ENCODE measurements at places on chromosomes 16 and 17.
A peak's percentile ranks its signal among the peaks of the same experiment; 100 is the strongest.

GRCh38 chr16:78791011-78791410 lies 691.6 kb downstream of the WWOX start:
- no peaks in the 10 kb centered on the region for H3K36me3 ChIP-seq
- H3K27me3 ChIP-seq = no peaks in the 10 kb centered on the region
- DNase-seq = no peak
- H3K4me3 ChIP-seq = no peak overlapping the region
- H3K4me1 ChIP-seq = no peaks in the 10 kb centered on the region

DNA sequence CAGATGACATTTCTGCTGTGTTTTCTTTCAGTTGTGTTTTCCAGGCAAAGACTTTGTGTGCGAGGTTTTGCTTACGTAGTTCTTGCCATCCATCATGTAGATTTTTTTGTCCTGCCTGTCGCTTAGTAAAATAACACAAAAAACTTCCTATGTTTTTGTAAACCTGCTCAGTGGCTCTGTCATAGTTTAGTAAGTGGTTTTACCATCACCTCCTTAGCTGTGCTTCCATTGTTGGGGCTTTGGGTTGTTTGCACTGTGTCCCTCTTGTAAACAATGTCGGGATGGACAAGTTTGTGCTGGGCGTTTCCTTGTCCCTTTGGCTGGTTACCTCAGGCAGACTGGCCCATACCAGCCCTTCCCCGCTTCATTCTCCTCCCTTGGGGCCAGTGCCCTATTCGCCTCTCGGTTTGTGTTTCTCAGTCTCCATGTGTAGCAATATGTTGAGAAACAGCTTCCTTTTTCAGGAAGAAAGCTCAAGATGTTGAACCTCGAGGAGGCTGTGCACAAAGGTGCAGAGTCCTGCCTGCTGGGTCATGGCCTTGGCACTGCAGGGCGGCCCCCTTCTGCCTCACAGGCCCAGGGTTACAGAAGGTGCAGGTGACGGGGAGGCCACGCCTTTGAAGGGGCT lies 74.6 kb downstream of the KSR1 start:
- H3K4me3 ChIP-seq = no peak overlapping the region
- peaks cover 66% of the 10 kb centered on the region for H3K4me1 ChIP-seq
- no peaks in the 10 kb centered on the region for H3K27me3 ChIP-seq
- no peaks in the 10 kb centered on the region for H3K36me3 ChIP-seq
- DNase-seq = peak; percentile 86
- peak overlapping the region; percentile 86 for H3K27ac ChIP-seq

DNA sequence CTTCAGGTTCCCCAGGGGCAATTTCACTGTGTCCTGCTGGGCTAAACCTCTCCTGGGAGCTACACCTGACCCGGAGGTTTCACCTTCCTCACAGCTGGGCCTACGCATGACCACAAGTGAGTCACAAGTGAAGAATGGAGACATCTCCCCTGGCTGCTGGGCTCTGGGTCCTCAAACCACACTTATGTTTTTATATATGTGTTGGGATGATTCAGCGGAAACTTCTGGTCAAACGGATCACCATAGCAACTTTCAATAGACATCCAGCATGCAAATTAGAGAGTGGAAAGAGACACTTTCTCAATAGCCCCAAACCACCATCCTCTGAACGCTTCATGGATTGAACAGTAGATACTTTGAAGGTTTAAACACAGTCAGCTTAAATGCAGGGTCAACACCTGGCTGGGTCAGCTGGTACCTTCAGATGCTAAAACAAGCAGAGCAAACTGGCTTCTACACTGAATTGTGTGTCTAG lies 28.0 kb upstream of the MAF start:
- no peaks in the 10 kb centered on the region for H3K27me3 ChIP-seq
- H3K36me3 ChIP-seq = no peaks in the 10 kb centered on the region
- no peak overlapping the region for H3K27ac ChIP-seq

GRCh38 chr17:65876985-65877384 lies 314.9 kb downstream of the CEP112 start:
- no peak overlapping the region for H3K4me3 ChIP-seq
- no peaks in the 10 kb centered on the region for H3K27me3 ChIP-seq
- no peak overlapping the region for H3K27ac ChIP-seq
- no peak for DNase-seq

GRCh38 chr17:47819475-47819874 lies 2.1 kb downstream of the OSBPL7 start:
- no peak for DNase-seq
- peaks cover 24% of the 10 kb centered on the region for H3K4me1 ChIP-seq
- no peaks in the 10 kb centered on the region for H3K27me3 ChIP-seq
- peaks cover 63% of the 10 kb centered on the region for H3K36me3 ChIP-seq

DNA sequence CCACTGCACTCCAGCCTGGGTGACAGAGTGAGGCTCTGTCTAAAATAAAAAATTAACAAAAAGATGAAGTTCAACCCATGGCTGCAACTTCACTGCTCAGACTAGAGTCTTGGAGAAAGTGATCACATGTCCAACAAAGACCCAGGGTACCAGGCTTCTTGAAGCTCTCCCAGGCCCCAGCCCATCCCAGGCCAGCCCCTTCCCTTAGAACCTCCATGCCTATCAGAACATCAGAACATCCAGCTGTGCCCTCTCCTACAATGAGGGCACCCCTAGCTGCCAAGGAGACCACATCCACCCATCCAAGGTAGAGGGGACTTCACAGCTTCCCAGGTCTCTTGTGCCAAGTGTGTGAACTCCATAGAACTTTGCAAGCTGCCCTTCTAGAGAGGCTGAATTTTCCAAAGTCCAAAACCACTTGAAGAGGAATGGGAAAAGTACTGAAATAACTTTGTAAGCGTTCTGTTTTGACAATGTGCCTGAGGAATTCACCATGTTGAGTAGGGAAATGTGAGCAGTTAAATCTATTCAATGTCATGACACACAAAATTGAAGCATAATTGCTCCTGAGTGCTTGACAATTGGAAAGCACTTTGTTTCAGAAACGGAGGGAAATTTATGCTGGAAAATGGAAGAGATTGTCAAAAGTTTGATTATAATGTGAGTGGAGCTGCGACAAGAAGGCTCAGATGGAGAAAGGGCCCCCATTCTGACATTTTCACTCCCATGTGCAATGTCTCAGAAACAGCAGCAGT lies 230.4 kb downstream of the ZNF423 start:
- DNase-seq = no peak
- H3K36me3 ChIP-seq = peaks cover 5% of the 10 kb centered on the region
- H3K27ac ChIP-seq = no peak overlapping the region

GRCh38 chr16:74264811-74265210 lies 31.8 kb upstream of the PSMD7 start:
- no peaks in the 10 kb centered on the region for H3K36me3 ChIP-seq
- no peak overlapping the region for H3K27ac ChIP-seq
- no peaks in the 10 kb centered on the region for H3K4me1 ChIP-seq
- no peak for DNase-seq

GRCh38 chr16:68737046-68737729 lies at the start of gene CDH1:
Gene CDH1, plus strand, starts transcription at chr16:68737292. Its CDS starts 124 bp downstream, at chr16:68737416.
- H3K36me3 ChIP-seq = peaks cover 6% of the 10 kb centered on the region
- peaks cover 12% of the 10 kb centered on the region for H3K27me3 ChIP-seq
- peaks cover 36% of the 10 kb centered on the region for H3K4me1 ChIP-seq
- H3K4me3 ChIP-seq = peak within 1 kb of the TSS; percentile 94

- DNase-seq = no peak
- peaks cover 24% of the 10 kb centered on the region for H3K4me1 ChIP-seq
- peaks cover 16% of the 10 kb centered on the region for H3K27me3 ChIP-seq
- no peak overlapping the region for H3K4me3 ChIP-seq
These were observed 34.9 kb upstream of the ZC3H18 start for GRCh38 chr16:88535191-88535856.

DNA sequence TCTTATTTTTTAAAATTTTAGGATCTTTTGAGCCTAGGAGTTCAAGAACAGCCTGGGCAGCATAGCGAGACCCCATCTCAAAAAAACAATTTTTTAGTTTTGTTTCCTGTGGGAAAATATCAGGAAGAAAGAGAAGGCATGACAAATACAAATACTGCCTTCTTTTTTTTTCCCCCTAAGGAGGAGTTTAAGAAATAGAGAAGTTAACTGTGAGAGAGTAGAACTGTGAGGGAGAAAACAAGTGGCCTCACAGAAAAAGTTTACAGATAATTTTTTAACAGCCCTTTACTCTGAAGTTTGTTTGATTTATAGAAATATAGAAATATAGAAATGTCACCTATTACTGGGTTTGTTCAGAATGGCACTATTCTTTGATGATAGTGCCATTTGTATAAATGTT lies 21.1 kb downstream of the TTYH2 start:
- no peaks in the 10 kb centered on the region for H3K27me3 ChIP-seq
- H3K36me3 ChIP-seq = peaks cover 59% of the 10 kb centered on the region
- no peak overlapping the region for H3K27ac ChIP-seq

DNA sequence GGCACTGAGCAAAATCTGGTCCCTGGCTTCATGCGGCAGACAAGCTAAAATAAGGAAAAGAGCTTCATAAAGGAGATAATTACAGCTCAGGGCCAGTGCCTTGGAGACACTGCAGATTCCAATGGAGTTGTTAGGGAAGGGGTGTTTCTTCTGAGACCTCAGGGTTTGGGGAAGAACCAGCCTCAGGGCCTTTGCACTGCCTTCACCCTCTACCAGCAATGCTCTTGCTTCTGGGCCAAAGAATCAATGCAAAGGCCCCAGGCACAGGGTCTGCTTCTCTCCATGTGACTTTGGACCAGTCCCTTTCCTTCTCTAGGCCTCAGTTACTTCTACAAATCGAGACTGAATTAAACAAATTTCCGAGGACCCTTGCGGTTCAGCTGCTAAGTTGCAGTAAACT lies 36.2 kb upstream of the GAN start:
- H3K27me3 ChIP-seq = no peaks in the 10 kb centered on the region
- no peak overlapping the region for H3K4me3 ChIP-seq
- DNase-seq = no peak

- H3K27ac ChIP-seq = peak overlapping the region; percentile 77
- H3K4me1 ChIP-seq = peaks cover 42% of the 10 kb centered on the region
- no peaks in the 10 kb centered on the region for H3K27me3 ChIP-seq
These were observed 84.1 kb downstream of the TBC1D16 start for GRCh38 chr17:79951361-79952264.

GRCh38 chr17:2195729-2196128 lies 107.9 kb downstream of the SMG6 start:
- H3K36me3 ChIP-seq = peaks cover 16% of the 10 kb centered on the region
- H3K4me1 ChIP-seq = no peaks in the 10 kb centered on the region
- no peak overlapping the region for H3K27ac ChIP-seq
- H3K27me3 ChIP-seq = no peaks in the 10 kb centered on the region
- no peak overlapping the region for H3K4me3 ChIP-seq
